ENCODE measurements at places on chromosomes 3 and 15.

- no peak for DNase-seq
Measured at GRCh38 chr3:127760361-127760760, 62.0 kb downstream of the MGLL start.

- DNase-seq = no peak
Measured at GRCh38 chr15:95175914-95176658, 944.7 kb downstream of the MCTP2 start.

- DNase-seq = peak; percentile 7
Measured at GRCh38 chr15:72315706-72316370, 4.1 kb downstream of the CELF6 start.

- no peak for DNase-seq
Measured at GRCh38 chr3:8867646-8868045, 95.6 kb downstream of the RAD18 start.

- peak; percentile 86 for DNase-seq
Measured at GRCh38 chr15:74497584-74497983, 36.6 kb upstream of the UBL7 start.

DNA sequence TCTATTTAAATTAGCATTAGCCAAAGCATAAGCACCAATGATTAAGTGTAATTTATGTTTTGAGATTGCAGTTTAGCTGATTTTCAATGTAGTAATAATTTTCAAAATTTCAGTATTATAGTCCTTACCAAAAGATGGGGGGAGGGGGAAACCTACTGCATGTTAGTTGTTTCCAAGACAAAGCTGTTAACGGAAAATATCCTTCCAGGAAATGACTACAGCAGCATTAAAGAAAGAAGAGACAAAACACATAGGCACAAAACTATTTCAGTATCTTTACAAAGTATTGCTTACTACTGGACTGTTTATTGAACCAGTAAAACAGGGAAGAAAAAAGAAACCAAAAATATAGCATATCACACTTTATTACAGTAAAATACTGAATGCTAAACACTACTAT lies 10.5 kb downstream of the BNIP2 start:
- no peak for DNase-seq

DNA sequence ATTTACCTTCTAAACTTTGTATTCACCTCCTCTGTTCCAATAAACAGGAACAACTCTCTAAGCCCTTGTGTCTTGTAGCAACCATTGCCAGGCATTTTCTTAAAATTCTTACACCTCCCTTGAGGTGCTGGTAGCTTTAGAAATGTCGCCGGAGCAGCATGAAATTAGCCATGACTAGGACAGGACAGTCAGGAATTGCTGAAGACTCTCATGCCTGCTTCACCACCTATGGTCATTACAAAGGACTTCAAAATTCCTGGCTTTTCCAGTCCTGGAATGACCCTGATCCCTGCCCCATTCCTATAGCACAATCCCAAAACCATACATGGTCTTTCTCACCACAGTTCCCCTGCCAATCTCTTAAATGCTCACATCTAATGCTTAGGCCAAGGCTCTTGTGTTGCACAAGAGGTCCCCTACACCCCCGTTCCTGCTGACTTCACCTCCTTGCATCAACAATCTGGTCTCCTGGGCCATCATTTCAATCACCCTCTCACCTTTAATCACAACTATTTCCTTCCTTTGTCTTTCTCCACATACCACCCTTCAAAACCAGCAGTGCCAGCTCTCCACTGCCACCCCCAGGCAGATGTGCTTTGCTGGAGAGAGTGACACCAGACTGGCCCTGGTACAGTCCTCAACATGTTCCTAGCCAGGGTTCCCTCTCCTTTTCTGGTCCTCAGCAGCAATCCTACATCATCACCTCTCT lies 113.2 kb upstream of the TJP1 start:
- no peak for DNase-seq

DNA sequence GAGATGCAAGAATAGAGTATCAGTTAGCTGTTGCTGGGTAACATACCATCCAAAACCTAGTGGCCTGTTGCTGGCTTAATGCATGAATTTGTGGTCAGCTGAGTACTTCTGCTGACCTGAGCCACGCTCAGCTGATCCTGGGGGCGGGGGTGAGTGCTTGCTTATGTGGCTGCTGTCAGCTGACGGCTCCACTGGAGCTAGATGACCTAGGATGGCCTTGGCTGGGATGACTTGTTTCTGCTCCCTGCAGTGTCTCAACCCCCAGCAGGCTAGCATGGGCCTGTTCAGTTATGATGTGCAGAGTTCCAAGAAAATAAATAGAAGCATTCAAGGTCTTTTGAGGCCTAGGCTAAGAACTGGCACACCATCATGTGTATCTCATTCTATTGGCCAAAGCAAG lies 63.9 kb downstream of the FBLN2 start:
- DNase-seq = no peak

DNA sequence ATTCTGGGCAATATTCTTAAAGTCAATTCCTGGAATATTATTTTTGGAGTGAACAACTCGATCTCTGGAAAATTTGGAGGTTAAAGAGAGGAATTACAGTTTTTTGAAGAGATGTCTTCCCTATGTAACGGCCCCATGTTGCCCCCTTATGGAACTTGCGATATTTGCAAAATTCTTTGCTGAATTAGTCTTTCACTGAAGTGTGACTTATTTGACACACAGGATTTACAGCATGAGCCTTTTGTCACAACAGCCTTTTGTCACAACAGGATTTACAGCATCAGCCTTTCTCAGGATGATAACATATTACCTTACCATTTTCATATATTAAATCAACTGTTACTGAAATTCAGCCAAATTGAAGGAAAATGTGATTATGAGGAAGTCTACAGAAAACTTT lies 37.8 kb upstream of the SPTSSB start:
- peak; percentile 35 for DNase-seq

DNA sequence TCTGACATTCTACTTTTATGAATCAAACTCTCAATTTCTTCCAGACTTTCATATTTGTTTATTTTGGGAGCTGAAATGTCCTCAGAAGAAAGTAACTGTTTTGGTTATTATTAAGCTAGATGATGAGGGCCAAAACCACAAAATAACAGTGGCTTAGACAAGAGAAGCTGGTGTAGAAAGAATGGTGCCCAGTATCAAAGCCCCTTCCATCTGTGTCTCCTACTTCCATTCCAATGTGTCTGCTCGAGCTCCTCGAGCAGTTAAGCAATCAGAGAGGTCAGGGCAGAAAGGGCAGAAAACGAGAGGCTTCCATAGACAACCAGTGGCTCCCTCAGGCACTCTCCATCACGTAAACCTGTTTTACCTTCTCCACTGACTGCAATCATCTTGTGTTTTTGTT lies 59.7 kb upstream of the MAGI1 start:
- no peak for DNase-seq

GRCh38 chr3:72043204-72044133 lies 258.5 kb upstream of the PROK2 start:
- DNase-seq = no peak

GRCh38 chr3:174100744-174101143 lies 703.2 kb downstream of the NLGN1 start:
- no peak for DNase-seq

GRCh38 chr3:125172346-125172745 lies 40.2 kb downstream of the SLC12A8 start:
- DNase-seq = no peak

DNA sequence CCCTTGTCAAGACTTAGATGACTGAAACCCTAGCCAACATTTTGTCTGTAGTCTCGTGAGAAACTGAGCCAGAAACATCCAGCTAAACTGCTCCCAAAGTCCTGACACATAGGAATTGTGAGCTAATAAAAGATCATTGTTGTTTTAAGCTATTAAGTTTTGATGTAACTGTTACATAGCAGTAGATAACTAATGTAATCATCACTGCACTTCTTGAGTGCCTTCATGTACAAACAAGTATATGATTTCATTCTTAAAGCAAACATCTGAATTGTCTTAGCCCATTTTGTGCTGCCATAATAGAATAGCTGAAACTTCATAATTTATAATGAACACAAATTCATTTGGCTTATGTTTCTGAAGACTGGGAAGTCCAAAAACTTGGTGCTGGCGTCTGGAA lies 87.3 kb downstream of the NSUN3 start:
- no peak for DNase-seq

DNA sequence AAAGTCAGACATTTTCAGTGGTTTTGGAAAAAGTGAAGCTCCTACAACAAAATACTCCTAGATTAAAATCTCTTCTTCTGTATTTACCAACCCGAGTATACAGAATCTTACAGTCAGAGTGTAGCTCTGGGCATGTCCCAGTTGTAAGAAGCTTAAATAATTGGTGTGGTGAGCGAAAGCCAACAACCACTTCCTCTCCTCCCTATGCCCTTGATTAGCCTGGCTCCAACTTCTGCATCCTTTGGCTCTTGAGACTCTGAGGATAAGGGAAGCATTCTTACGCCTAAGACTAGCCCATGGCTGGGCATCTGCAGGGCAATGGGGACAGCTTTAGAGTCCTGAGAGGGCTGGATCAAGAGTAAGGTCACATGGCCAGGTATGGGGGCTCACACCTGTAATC lies 25.5 kb downstream of the RFT1 start:
- no peak for DNase-seq

- DNase-seq = no peak
Measured at GRCh38 chr3:197219619-197220018, 78.8 kb downstream of the DLG1 start.

DNA sequence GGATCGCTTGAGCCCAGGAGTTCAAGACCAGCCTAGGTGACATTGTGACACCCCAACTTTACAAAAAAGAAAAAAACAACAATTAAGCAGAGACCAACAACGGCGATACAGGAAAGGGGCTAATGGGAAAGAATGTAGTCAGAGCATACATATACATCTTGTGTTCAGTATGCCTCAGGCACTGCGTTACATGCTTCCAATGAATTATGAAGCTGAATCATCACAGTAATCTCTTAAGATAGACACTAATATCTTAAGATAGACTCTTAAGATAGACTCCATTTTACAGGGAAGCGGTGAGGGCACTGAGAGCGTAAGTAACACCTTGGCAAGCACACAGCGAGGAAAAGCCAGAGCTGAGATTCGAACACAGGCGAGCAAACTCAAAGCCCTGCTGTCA lies 6.1 kb upstream of the LDHAL6B start:
- no peak for DNase-seq

DNA sequence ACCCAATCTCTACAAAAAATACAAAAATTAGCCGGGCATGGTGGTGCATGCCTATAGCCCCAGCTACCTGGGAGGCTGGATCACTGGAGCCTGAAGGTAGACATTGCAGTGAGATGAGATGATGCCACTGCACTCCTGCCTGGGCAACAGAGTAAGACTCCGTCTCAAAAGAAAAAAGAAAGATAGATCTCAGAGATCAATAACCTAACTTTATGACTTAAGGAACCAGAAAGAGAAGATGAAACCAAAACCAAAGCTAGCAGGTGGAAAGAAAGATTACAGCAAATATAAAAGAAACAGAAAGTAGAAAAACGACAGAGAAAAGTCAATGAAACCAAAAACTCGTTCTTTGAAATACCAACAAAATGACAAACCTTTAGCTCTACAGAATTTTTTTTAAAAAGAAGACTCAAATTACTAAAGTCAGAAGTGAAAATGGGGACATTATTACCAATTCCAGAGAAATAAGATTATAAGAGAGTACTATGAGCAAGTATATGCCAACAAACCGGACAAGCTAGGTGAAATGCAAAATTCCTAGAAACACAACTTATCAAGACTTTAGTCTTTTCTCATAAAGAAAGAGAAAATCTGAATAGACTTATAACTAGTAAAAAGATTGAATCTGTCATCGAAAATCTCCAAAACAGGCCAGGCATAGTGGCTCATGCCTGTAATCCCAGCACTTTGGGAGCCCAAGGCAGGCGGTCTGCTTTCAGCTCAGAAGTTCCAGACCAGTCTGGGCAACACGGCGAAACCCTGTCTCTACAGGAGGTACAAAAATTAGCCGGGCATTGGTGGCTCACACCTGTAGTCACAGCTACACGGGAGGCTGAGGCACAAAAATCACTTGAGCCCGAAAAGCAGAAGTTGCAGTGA lies 35.0 kb downstream of the ACAP2 start:
- DNase-seq = no peak

DNA sequence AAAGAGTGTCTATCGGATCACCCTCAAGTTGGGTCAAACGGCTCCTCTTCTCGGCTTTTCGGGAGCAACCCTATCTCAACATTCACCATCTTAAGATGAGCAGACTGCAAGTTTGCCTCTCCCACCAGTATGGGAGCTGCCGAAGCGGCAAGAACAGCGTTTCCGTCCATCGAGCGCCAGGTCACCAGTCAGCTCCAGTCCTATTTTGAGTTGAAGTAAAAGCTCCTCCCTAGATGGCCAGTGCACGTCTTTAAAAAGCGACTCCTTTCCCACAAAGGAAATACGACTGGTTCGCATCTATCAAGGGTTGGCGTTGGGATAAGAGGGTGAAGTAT lies 369 bp upstream of the U2SURP start:
- DNase-seq = no peak

DNA sequence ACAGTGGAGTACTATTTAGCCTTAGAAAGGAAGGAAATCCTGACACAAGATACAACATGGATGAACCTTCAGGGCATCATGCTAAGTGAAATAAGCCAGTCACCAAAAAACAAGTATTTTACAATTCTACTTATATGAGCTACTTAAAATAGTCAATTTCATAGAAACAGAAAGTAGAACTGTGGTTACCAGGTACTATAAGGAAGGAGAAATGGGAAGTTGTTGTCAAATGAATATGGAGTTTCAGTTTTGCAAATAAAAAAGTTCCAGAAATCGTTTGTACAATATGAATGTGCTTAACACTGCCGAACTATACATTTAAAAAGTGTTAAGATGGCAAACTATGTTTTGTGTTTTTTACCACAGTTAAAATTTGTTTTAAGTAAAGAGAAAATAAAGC lies 26.8 kb downstream of the TRANK1 start:
- DNase-seq = no peak

DNA sequence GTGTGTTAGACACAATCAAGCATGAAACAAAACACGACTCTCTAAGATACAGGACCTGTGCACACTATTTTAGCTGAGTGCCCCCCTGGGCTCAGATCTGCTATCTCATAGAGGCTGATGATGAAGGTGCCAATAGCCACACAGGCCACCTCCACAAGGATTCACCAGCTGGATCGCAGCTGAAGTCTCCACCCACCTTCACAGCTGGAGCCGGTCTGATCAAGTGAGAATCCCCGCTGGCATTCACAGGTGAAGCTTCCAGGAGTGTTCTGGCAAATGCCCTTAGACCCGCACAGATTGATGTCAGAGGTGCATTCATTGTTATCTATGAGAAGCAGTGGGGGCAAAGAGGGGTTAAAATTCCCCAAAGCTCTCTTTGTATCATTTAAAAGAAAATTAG lies 90.1 kb downstream of the DUT start:
- DNase-seq = no peak

GRCh38 chr15:61441891-61442290 lies 212.8 kb upstream of the RORA start:
- DNase-seq = no peak

DNA sequence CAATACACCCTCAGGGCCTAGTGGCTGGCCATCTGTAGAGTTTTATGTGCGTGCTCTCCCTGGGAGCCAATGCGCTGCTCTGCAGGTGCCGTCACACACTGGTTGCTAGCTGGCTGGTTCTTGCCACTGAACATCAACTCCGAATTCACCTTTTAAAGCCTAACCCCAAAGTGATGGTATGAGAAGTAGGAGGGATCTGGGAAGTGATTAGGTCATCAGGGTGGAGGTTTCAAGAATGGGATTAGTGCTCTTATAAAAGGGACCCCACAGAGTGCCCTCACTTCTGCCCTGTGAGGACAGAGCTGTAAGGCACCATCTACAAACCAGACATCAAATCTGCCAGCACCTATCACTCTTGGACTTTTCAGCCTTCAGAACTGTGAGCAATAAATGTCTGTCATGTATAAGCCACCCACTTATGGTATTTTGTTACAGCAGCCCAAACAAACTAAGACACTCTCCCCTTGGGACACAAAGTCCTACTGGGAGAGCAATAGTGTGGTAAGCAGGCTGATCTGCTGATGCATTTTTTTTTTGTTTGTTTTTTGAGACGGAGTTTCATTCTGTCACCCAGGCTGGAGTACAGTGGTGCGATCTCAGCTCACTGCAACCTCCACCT lies 20.3 kb downstream of the RGMA start:
- DNase-seq = no peak
